ENCODE measurements at places on chromosomes 5 and 9. TPM values are rescaled to one million over a fixed set of nuclear protein-coding genes. Genes with fewer than 3 reads are reported as not detected.

Gene FOXD4L4
- polyA plus RNA-seq: not detected

- DNase-seq: no peak
These were observed 56.1 kb downstream of the LSM11 start for GRCh38 chr5:157799578-157799977.

Gene RNF208
- polyA plus RNA-seq: 13.9 TPM

GRCh38 chr9:103798620-103799019 is 295.5 kb upstream of the SMC2 start:
- DNase-seq: no peak

Gene PCDHGA11
- 0.31 TPM for polyA plus RNA-seq

GRCh38 chr5:154516475-154516874 is 38.4 kb upstream of the HAND1 start:
- no peak for DNase-seq

- DNase-seq: no peak
These were observed 11.5 kb downstream of the UGT3A1 start for GRCh38 chr5:35979715-35980114.

GRCh38 chr5:135887881-135888614 is 7.6 kb downstream of the IL9 start:
- DNase-seq: no peak

GRCh38 chr9:3138231-3139229 is 294.6 kb upstream of the PUM3 start:
- DNase-seq: no peak

Gene SCGB3A1
- polyA plus RNA-seq: not detected

Gene LHX3
- polyA plus RNA-seq: not detected

GRCh38 chr9:35826071-35826701 is 2.3 kb downstream of the FAM221B start:
- peak; percentile 45 for DNase-seq

- DNase-seq: no peak
These were observed 344.3 kb downstream of the RAB3C start for GRCh38 chr5:58927181-58927580.

DNA sequence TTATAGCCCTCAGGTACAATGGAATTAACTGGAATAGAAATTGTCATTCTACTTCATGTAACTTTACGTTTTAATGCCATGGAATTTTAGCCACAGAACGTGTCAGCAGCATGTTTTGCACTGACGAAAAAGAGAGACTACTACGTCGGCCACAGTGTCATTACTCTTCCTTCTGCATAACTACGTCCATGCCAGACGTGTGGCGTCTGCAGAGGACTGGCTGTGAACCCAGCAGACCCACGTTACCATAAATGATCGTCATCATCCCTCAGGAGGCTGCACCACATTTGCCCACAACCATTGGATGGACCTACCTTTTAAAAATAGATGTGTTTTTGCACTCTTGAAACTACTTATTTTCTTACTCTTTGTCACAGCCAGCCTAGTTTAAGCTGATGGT is 63.8 kb upstream of the ATG10 start:
- DNase-seq: no peak

GRCh38 chr5:65926893-65927292 is 518 bp downstream of the ERBIN start:
- peak; percentile 61 for DNase-seq

DNA sequence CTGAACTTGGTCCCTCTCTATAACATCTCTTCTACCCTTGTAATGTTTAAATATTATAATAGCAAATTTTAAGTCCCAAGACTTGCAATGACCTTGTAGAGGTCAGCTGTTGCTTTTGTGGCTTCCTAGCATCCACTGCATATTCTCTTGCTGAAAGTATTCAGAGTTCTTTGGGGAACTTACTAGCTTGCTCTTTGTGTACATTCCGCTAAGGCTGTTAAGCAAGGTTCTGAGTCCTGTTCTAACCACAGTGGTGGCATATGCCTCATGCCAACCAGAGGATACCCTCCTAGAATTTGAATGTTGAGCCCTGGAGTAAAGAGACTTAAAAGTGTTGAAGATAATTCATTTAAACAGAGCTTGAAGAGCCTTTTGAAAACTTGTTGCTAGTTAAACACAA is 570.9 kb downstream of the TLE1 start:
- DNase-seq: no peak

Gene MARCOL
- polyA plus RNA-seq: not detected

GRCh38 chr5:29524227-29524626 is 1669.3 kb upstream of the CDH6 start:
- no peak for DNase-seq

DNA sequence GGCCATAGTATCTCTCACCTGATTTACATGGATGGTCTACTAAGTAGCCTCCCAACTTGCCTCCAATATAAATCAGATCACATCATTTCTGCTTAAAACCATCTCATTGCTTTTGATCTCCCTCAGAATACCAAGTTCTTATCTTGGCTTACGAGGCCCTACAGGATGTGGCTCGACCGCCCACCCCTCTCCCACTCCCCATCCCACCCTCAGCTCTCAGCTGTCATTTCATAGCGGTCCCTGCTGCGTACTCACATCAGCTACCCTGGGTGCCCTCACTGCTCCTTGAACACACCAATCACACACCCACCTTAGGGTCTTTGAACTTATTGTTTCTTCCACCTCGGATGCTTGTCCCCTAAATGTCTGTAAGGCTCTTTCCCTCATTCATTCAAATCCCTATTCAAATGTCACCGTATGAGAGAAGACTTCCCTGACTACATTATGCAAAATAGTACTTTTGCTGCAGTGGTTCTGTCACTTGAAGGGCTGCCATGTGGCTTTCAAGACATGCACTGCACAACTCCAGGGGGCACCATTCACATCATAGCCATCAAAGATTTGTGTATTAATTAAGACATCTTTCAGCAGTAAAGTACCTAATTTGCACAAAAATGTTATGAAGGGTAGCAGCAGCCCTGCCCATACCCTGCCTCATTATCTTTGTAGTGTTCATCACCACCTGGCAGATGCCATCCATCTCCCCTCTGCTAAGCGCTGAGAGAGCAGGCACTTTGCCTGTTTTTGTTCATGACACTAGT is 171.1 kb downstream of the ENC1 start:
- DNase-seq: no peak

DNA sequence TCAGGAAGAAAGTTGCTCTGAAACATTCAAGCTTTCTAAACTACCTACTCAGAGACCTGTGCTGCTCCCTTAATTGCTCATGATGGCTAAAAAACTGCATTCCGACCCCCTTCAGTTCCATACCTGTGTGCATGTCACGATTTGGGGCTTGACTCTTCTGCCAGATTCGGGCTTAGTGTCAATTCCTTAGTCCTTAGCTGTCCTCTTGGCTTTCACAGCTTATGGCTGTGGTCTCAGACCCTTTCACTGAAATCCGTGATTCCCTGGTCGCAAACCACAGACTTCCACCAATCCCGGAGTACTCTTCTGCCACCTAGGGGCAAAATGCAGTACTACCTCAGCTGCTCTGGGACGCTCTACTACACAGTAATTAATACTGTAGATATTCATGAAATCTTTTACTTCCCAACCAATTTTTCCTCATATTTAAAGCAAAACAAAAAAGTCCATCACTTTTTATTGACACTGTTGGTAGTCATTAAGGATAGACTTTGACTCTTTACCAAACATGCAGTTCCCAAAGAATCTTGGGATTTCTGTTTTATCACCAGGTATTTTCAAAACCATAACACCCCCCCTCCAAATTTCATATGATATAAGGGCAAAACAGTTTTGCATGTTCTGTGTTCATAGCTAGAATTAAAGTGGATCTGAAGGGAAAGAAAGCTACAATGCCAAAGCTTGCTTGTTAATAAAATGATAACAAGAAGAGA is 617.4 kb downstream of the SLCO4C1 start:
- peak; percentile 60 for DNase-seq

GRCh38 chr5:8114597-8115266 is 245.8 kb downstream of the MTRR start:
- DNase-seq: no peak

DNA sequence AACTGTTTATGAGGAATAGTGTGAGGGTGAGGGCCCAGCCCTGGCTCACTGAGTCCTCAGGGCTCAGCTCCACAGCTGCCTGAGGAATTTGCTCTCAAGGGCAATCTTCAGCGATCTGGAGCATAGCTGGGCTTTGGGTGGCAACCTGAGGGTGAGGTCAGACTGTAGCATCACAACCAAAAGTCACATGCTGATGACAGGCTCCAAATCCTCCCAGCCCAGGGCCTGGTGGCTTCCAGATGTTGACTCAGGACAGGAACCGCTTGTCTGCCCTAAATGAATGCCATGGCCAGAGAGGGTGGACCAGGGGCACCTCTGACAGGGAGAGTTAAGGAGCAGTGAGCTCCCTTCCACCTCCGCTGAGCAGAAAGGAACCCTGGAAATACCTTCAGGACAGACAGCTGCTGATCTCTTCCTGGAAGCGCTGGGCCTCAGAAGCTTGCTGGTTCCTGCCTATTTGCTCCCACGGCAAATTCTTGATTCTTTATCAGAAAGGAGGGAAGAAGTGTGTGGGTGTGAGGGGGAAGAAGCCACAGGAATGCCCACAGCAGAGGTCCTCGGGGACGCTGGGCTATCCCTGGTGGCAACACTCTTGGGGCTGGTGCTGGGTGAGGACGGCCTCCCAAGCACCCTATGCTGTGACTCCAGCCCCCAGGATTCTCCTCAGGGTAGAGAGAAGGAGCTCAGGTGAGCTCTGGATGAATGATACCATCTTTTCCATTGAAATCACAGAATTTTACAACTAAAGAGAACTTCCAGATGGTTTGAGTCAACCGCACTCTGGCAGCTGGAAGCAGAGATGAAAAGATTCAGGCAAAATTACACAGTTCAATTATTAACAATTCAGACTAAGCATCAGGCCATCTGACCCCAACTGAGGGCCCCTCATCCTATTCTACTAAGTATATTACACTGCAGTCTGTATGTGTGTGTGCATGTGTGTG is 13.8 kb upstream of the CTSL start:
- DNase-seq: no peak

DNA sequence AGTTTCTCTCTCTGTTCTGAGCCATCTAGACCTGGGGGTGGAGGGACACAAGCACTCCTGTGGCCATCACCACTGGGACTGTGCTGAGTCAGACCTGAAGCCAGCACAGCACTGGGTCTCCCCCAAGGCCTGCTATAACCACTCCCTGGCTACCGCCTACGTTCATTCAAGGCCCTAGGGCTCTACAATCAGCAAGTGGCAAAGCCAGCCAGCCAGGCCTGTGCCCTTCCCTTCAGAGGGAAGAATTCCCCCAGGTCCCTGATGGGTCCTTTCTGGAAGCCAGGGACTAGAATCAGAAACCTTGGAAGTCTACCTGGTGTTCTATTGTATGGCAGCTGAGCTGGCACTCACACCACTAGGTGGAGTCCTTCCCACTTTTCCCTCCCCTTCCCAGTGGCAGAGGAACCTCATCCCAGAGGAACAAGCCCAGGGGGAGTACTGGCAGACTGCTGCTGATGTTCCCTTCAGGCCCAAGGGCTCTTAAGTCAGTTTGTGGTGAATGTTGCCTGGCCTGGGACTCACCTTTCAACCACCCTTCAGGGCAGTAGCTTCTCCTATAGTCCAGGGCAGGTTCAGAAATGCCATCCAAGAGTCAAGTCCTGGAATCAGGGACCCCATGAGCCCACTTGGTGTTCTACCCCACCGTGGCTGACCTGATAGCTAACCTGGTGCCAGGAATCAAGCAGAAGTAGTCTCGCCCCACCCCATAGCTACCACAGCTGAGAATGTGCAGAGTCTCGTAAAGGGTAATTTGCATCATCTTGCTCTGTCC is 20.0 kb downstream of the JMY start:
- DNase-seq: peak; percentile 52

GRCh38 chr5:172336264-172336663 is 52.7 kb upstream of the UBTD2 start:
- no peak for DNase-seq

DNA sequence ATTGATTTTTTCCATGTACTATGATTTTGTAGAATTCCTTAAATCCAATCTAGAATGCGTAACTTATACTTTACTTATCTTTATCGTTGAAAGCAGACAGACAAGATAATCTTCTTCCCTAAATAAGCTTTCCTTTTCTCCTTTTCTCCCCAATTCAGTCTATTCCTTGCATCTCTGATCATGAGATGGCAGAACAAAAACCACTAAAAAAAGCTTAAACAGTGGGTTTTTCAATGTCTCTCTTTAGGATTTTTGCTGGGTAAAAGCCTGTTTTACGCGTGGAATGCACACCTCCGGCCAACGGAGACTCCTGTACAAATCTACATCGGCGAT is 755 bp downstream of the CDKN2B start:
- DNase-seq: no peak

DNA sequence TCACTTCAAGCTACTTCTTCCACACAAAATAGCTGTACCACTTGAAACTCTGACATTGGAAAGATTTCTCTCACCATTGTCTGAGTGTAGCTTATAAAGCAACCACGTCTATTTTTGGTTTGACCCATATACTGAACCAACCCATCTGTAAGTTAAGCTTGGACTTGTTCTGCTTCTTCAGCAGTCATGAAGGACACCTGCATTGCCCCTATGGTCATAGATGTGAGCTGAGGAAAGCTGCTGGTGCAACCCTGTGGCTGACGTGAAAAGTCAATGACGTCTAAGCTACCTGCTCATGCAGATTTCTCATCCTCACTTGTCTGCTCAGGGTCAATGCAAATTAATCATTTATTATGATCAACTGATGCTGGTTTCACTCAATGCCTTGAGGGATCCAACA is 417.4 kb downstream of the CETN3 start:
- no peak for DNase-seq

- no peak for DNase-seq
These were observed 25.4 kb upstream of the ZSWIM6 start for GRCh38 chr5:61306531-61307131.

Gene IFNA16
- polyA plus RNA-seq: not detected

DNA sequence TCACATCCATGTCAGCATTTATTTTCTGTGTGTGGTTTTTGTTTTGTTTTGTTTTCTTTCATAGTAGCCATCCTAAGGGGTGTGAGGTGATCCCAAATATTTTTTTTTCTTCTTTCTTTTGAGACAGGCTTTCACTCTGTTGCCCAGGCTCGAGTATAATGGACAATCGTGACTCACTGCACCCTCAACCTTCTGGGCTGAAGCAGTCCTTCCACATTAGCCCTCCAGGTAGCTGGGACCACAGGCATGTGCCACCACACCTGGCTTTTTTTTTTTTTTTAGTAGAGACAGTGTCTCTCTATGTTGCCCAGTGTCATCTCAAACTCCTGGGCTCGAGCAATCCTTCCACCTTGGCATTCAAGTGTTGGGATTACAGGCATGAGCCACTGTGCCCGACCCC is 59.1 kb downstream of the CDC42SE2 start:
- no peak for DNase-seq

Gene CD72
- polyA plus RNA-seq: 0.61 TPM

DNA sequence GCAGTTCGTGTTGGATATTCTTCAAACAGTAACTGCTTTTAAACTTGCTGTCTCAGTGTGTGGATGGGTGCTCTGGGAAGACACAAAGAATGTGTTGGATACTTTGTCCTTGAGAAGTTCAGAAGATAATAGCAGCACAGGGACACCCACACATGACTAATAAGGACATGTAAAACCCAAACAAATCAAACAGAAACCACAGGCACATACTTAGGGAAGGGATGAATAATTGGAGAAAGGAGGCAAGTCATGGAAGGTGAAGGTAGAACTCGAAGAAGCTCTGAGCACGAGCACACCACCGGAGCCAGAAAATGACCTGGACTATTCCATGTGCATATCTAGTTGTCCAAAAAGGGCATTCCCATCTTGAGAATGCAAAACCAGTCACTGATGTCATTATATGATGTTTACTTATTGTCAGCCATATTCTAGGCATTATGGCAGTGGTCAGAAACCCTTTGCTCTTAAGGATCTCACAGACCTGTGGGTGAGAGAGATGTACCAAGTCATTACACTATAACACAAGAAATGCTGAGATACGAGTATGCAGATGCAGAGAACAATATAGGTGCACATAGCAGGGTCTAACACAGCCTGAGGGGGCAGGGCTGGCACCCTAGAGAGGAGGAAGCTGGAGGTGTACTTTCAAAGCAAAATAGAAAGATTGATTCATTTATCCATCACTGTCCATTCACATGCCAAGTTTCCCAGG is 152.9 kb downstream of the PIK3R1 start:
- no peak for DNase-seq

Measured in stomach (tissue), 19 donors.